ENCODE measurements at places on chromosomes 2 and 18.

GRCh38 chr18:55790296-55790695 is 202.3 kb upstream of the TCF4 start:
- no peak for DNase-seq

DNA sequence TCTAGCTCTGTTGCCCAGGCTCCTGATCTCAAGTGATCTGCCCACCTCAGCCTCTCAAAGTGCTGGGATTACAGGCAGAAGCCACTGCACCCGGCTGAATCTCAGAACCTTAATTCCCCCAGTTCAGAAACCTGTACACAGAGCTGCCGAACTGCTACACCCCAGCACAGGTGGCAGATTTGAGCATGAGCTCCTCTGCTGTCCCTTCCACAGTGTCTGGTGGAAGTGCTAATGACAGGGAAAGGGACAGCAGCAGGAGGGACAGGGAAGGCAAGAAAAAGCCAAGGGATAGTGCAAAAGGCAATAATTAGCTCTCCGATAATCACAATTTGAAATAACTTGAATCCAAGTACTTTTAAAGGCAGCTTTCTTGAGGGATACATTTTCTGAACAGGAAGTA is 211.4 kb upstream of the ZNF521 start:
- no peak for DNase-seq

GRCh38 chr2:121266543-121267106 is 18.4 kb downstream of the TFCP2L1 start:
- no peak for DNase-seq

GRCh38 chr2:179561702-179562101 is 297.1 kb upstream of the SESTD1 start:
- no peak for DNase-seq

GRCh38 chr2:169828141-169828811 is 1.0 kb downstream of the UBR3 start:
- peak; percentile 37 for DNase-seq

- no peak for DNase-seq
These were observed 16.8 kb upstream of the LYPD6 start for GRCh38 chr2:149313512-149313972.

- DNase-seq, result no peak
These were observed 32.2 kb upstream of the MTIF2 start for GRCh38 chr2:55301277-55301676.
